NCI-H1105 treated with DMSO at 0.1 percent for 48 hours (cell line): ENCODE measurements at places on chromosomes 7 and 10.

- DNase-seq = no peak
Observed at GRCh38 chr10:90888387-90888786, 16.6 kb downstream of the RPP30 start.

GRCh38 chr7:98753989-98754479, 115.8 kb downstream of the TMEM130 start:
- peak; percentile 33 for DNase-seq

DNA sequence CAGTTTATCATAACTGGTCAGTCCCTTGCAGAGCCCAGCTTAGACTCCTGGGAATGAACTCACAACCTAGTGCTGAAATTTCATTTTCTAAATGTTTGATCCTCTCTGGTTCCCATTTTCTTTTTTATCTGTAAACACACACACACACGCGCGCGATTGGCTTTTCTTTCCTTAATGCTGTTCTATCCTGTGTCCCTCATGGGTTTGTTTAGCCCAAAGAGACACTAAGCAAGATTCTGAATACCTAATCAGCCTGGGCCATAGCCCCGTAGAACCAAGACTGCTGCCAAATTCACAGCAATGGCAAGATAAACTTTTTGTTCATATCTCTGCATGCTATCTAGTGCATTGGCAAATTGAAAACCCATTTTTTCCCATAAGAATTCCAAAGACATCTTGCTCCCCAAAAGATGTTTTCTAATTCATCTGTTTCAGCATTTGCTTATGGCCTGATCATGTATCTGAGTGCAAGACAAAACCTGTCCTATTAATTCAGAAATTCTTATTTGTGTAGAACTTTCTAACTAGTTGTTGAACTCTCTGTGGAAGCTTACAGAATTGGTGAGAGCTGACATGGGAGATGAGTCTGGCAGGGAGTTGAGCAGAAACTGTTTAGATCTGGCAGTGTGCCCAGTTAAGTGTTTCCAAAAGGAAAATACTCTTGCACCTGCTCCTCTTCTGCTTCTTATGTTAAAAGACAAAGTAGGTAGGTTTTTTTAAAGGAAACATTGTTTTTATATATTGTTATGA, 1.8 kb upstream of the IFIT1 start:
- peak; percentile 75 for DNase-seq

DNA sequence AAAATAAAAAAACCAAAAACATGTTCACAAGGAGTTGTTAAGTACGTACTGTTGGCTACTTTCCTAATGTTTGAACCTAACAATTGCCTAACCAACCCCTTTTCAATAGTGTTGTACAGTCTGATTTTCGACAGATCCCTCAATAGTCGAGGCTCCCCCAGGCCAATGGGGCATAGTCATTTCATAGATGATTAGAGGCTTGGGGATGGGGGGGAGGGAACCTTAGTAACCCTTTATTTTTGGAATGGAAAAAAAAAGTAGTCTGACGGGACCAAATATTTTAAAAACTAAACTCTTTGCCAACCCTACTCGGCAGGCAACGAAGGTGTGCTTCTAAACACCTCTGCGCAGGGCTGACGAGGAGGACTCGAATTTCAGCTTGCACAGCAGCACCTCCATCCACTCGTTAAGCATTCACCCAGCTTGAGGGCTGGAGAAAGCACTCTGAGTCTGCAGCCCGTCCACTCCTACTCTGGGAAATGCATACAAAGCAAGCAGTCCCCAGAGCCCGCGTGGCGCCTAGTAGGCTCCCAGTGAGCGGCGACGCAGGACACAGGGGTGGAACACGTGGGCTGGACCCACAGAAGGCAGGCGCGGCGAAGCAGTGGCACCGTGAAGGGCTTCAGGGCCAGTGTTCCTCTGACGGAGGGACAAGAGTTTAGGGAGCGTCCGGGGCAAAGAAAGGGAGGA, 899 bp downstream of the PUS7 start:
- DNase-seq = peak; percentile 68

DNA sequence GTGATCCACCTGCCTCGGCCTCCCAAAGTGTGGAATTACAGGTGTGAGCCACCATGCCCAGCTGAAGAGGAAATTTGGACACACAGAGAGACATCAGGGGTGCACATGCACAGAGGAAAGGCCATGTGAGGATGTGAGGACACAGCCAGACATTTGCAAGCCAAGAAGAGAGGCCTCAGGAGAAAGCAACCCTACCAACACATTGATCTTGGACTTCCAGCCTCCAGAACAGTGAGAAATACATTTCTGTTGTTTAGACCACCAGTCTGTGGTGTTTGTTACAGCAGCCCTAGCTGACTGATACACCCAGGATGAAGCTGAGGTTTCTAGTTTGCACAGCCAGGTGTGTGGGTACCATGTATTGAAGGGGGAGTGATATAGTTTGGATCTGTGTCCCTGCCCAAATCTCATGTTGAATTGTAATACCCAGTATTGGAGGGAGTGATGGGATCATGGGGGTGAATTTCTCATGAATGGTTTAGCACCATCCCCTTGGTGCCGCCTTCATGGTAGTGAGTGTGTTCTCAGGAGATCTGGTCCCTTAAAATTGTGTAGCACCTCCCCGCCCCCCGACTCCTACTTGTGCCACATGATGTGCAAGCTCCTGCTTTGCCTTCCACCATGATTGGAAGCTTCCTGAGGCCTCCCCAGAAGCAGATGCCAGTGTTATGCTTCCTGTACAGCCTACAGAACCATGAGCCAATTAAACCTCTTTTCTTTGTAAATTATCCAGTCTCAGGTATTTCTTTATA, 64.7 kb upstream of the DUSP5 start:
- no peak for DNase-seq

- DNase-seq = no peak
Observed at GRCh38 chr7:152355474-152356057, 80.2 kb downstream of the KMT2C start.

- DNase-seq = no peak
Observed at GRCh38 chr10:62582804-62583208, 208.6 kb downstream of the ZNF365 start.

- DNase-seq = no peak
Observed at GRCh38 chr10:90598513-90598912, 259.3 kb downstream of the HTR7 start.

GRCh38 chr10:131001438-131001837, 310.1 kb downstream of the TCERG1L start:
- no peak for DNase-seq

DNA sequence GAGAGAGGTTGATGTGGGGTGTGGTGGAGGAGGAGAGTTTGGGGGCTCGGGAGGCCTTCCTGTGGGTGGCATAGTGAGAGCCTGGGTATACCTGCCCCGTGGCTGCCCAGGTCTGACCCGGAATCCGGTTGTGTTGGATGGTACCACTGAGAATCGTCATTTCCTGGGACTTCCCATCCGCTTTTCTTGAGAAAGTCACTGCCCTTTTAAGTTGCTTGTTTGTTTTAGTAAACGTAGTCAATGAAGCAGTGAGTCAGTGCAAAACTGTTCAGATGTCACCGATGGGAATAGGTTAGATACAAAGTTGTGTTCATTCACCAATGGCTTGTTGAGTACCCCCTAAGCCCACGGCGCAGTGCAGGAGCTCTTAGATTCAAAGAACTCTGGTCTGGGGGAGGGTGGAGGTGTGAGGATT, 285.8 kb downstream of the CAMK1D start:
- no peak for DNase-seq

- no peak for DNase-seq
Observed at GRCh38 chr7:98162758-98163157, 48.5 kb upstream of the BHLHA15 start.

- peak; percentile 61 for DNase-seq
Observed at GRCh38 chr7:34759477-34760125, 101.6 kb downstream of the NPSR1 start.

DNA sequence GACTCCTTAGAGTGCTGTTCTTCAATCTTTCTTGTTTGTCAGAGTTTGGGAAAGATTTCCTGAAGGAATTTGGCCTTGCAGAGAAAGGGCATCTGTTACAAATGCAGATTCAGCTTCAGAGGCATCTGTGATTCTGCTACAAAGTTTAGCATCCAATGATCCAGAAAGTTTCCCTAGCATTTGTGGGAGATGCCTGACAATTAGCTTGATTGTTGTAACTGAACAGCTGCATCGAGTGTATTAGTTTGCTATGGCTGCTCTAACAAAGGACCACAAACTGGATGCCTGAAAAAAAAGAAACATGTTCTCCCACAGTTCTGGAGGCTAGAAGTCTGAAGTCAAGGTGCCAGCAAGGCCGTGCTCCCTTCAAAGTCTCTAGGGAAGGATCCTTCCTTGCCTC, 365.1 kb downstream of the GRID1 start:
- DNase-seq = no peak

DNA sequence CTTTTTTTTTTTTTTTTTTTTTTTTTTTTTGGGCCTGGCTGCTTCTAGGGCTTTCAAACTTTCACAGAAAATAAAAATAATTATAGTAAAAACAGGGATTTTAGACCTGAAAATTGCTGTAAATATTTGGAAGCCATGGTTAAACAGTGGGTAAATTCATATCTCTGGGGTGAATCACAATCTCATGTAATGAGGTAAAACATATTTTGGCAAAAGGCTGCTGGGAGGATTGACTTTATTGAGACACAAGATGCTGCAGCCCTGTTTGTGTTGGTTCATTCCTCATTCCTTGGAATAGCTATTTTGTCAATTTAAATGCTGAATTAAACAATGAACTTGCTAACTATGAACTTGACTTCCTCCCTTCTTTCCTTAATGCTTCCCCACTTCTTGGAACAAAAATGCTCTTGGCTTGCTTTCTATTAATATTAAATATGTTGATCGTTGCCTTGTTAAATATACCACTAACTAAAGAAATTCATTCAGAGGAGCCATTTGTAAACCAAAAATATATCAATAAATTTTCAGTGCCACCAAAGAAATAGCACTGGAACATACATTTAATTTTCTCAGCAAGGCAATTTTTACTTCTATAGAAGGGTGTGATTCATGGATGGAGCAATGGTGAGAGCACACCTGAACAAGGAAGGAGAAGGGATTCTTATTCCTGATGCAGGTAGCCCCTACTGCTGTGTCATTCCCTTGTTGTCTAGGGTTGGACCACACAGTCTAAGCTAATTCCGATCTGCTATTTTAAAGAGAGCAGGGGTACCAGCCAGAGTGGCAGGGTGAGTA, 24.6 kb downstream of the AGK start:
- DNase-seq = no peak

- DNase-seq = no peak
Observed at GRCh38 chr7:52270301-52270700, 765.1 kb upstream of the POM121L12 start.

DNA sequence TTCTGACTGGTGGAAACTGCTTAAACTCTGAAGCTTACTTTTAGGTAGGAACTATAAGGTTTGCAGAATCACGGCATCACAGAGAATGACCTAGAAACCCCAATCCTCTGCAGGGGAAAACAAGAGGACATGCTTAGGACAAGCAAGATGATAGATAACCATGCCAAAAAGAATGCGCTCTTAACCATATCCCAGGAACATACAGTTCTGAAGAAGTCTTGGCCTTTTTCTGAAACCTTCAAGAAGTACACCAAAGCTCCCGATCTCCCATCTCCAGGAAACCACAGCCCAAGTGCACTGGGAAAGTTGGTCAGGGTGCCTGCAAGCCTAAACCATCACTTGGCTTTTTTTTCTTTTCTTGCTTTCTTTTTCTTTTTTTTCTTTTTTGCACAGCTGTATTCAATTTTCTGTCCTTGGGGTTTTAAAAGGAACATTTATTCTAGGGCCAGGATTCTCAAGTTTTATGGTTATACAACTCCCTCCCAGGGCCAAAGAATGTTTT, 12.2 kb upstream of the SVIL start:
- no peak for DNase-seq

GRCh38 chr7:36904802-36905201, 180.5 kb upstream of the AOAH start:
- DNase-seq = no peak

DNA sequence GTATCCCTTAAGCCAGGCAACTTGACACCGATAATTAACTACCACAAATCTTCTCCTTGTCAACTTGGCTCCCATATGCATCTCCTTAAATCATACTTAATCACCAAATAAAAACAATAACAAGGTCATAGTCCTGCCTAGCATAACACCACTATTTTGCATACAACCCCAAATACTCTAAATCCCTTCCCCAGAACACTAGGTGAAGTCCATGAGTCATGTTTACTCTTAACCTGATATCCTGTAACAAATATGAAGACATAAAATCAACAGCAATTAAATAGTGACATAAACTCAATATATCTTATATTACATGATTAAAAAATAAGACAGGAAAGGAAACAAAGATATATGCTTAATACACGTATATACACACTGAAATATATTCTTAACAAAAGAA, 362.0 kb downstream of the ETV1 start:
- no peak for DNase-seq

- DNase-seq = no peak
Observed at GRCh38 chr10:112546474-112546873, 99.5 kb downstream of the VTI1A start.

GRCh38 chr10:35633006-35633980, 8.8 kb downstream of the FZD8 start:
- DNase-seq = no peak

GRCh38 chr10:119602241-119603095, 5.7 kb upstream of the TIAL1 start:
- no peak for DNase-seq

GRCh38 chr7:75945297-75946168, 30.6 kb downstream of the POR start:
- DNase-seq = no peak

DNA sequence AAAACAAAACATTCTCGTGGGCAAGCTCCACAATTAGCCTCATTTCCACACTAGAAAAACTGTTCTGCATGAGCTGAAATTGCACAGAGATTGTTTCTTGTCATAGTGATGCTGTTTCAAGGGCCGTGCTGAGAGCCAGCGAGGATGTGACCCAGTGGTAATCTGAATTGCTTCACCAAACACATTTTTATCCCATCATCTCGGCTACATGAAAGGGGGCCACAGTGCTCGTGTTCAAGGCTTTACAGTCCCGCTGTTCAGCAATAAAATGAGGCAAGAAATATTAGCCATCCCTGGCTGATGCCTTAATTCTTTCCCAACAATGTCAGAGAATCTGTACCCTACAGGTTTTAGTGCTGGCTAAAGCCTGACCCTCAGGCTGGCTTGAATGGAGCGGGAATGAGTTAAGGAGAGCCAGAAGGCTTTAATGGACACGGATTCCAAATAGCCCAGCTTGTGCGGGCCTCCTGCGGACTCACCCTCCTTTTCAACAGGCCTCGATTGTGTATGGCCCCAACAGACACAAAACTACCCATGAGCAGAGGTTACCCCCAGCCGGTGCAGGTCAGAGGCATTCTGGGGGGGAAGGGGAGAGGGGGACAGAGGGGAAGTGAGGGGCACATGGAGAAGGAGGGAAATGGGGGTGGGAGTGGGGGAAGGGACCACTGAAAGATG, 2.0 kb upstream of the GDF10 start:
- no peak for DNase-seq

DNA sequence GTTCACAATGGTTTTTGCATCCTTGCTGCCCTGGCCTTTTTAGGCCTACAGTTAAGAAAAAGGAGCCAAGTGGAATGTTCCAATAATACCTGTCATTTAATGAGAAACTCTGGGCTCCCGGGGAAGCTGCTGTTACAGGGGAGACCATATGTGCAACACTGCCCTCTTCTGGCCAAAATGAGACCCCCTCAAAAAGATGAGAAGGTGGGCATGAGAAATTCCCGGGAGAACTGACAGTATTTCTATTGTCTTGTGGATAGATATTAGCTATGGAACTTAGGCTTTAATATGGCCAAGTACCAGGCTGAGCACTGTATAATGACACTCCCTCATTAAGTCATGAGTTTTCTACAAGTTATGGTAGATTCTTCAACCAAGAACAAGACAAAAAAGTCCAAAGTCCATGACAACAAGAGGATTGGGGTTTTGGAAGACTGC, 99.4 kb downstream of the CCDC3 start:
- DNase-seq = peak; percentile 29
